B cell (primary cell): ENCODE measurements at places on chromosomes 2 and 18.

GRCh38 chr2:239269173-239269885 lies 131.5 kb downstream of the HDAC4 start:
- no peak for DNase-seq
- peaks cover 55% of the 10 kb centered on the region for H3K4me1 ChIP-seq
- no peaks in the 10 kb centered on the region for H3K27me3 ChIP-seq
- H3K36me3 ChIP-seq: no peaks in the 10 kb centered on the region
- no peak overlapping the region for H3K4me3 ChIP-seq

DNA sequence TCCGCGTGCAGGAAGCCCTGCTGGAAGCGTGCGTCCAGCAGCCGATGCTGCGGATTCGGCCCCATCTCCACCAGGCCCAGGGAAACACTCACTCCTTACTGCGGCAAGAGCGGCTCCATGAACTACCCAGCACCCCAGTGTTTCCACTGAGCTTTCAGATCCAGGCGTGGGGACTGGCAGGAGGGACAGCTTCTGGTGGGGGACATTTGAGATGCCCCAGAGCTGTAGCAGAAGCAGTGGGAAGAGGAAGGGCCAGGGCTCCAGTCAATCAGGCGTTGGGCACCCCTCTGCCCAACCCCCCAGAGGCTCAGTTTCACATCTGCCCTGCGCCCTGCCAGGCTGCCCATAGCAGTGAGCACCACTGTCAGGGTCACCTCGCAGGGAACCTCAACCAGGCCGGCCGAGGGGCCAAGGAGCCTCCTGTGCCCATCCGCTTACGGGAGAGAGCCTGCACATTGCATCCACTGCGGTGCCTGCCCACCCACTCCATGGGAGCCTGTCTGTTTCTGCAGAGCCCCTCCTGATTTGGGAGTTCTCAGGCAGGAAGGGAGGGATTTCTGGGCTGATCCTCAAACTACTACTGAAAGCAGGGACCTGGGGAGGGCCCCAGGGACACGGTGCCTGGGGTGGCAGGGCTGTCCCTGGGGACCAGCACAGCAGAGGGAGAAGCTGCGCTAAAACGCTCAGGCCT lies 4.6 kb downstream of the AGXT start:
- no peak overlapping the region for H3K27ac ChIP-seq
- H3K4me1 ChIP-seq: no peaks in the 10 kb centered on the region
- H3K27me3 ChIP-seq: no peaks in the 10 kb centered on the region
- no peaks in the 10 kb centered on the region for H3K36me3 ChIP-seq

DNA sequence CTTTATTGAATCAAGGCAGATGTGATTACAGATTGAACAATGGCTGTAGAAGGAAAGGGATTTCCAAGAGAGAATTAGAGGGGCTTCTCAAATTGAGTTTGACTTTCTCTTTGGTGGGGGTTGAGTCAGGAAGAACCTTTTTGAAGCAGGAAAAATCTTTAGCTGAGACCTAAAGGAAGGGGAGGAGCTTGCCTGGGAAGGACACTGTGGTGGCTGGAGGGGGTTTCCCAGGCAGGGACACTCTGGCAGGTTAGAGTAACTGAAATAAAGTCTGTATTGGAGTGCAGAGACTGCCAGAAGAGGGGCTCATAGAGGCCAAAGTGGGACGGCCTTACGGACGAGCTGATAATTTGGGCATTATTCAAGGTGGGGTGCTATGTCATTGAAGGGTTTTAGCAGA lies 69.3 kb downstream of the NEDD4L start:
- H3K4me3 ChIP-seq: no peak overlapping the region
- H3K27ac ChIP-seq: no peak overlapping the region
- no peak for DNase-seq
- H3K27me3 ChIP-seq: no peaks in the 10 kb centered on the region
- H3K36me3 ChIP-seq: no peaks in the 10 kb centered on the region

DNA sequence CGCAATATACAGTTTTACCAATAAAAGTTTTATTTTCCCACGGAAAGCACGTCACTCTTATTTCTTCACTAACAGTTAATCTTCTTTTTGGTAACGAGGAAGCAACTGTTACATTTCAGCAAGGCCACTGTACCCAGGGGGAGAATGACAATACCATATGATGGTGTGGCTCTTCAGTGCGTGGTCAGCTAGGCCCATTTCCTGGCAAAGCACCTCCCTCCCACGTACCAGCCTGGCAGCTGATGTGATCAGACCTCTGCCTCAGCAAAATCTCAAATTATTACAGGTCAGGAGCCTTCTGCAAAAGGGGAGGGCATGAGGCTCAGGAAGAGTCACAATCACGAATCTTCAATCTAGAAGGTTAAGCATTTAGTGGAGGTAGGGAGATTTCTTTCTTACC lies 55.4 kb downstream of the KLF7 start:
- no peaks in the 10 kb centered on the region for H3K27me3 ChIP-seq
- H3K4me1 ChIP-seq: peaks cover 16% of the 10 kb centered on the region
- H3K27ac ChIP-seq: no peak overlapping the region
- H3K36me3 ChIP-seq: no peaks in the 10 kb centered on the region

DNA sequence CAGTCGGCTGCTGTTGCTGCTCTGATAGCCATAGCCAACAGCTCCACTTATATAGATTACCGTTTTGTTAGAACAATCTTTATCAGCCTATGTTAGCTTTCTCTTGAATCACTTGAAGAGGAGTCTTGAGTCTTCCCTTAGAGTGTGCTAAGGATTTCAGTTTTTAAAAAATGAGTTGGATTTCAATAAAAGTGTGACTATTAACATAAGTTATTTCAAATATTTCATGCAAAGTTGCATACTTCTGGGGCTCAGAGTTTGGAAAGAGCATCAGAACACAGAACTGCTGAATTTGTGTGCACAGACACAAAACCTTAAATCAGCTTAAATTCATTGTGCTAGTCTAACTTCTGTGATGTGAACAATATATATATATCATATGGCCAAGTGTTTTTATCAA lies 174.7 kb downstream of the MTX2 start:
- no peak overlapping the region for H3K4me3 ChIP-seq
- no peaks in the 10 kb centered on the region for H3K36me3 ChIP-seq
- no peaks in the 10 kb centered on the region for H3K27me3 ChIP-seq
- no peak for DNase-seq
- H3K4me1 ChIP-seq: peaks cover 4% of the 10 kb centered on the region

DNA sequence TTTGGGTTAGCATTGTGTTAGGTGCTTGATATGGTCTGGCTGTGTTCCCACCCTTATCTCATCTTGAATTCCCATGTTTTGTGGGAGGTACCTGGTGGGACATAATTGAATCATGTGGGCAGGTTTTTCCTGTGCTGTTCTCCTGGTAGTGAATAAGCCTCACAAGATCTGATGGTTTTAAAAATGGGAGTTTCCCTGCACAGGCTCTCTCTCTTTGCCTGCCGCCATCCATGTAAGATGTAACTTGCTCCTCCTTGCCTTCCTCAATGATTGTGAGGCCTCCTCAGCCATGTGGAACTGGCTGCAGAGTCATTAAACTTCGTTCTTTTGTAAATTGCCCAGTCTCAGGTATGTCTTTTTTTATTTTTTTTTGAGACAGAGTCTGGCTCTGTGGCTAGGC lies 2.8 kb downstream of the MSH2 start:
- peaks cover 7% of the 10 kb centered on the region for H3K36me3 ChIP-seq
- H3K4me3 ChIP-seq: no peak overlapping the region
- H3K4me1 ChIP-seq: peaks cover 21% of the 10 kb centered on the region
- no peak for DNase-seq
- no peak overlapping the region for H3K27ac ChIP-seq

DNA sequence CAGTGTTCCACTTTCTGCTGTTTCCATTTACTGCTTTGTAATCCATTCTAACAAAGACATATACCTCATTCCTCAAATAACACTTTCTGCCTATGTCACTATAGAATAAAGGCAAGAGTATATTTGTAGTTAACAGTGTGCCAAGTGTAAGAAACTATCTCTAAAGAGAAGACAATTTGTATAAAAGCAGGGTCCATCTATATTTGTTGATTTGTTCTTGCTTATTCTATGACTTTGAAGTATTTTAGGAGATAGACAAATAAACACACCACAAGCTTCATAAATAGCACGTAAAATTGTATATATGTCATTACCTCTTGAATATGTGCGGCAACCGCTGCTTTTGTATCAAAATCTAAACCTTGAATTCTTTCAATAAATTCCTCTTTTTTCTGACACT lies 56.0 kb downstream of the CCDC88A start:
- no peaks in the 10 kb centered on the region for H3K4me1 ChIP-seq
- no peak overlapping the region for H3K27ac ChIP-seq
- DNase-seq: no peak
- H3K36me3 ChIP-seq: no peaks in the 10 kb centered on the region
- H3K4me3 ChIP-seq: no peak overlapping the region

DNA sequence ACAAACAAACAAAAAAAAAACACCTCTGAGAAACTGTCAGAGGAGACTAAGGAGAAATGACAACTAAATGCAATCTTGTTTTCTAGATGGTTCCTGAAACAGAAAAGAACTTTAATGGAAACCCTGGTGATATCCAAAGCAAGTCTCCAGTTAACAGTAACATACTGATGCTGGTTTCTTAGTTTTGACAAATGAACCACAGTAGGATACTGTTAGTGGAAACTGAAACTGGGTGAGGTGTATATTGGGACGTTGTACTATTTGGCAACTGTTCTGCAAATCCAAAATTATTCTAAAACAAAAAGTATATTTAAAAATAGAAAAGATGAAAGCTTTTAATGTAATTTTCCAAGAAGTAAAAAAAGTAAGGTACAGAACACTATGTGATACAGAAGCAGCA lies 11.4 kb downstream of the SESTD1 start:
- no peaks in the 10 kb centered on the region for H3K36me3 ChIP-seq
- H3K4me3 ChIP-seq: no peak overlapping the region
- peak overlapping the region; percentile 62 for H3K27ac ChIP-seq
- no peaks in the 10 kb centered on the region for H3K27me3 ChIP-seq
- peaks cover 67% of the 10 kb centered on the region for H3K4me1 ChIP-seq
- DNase-seq: peak; percentile 33

DNA sequence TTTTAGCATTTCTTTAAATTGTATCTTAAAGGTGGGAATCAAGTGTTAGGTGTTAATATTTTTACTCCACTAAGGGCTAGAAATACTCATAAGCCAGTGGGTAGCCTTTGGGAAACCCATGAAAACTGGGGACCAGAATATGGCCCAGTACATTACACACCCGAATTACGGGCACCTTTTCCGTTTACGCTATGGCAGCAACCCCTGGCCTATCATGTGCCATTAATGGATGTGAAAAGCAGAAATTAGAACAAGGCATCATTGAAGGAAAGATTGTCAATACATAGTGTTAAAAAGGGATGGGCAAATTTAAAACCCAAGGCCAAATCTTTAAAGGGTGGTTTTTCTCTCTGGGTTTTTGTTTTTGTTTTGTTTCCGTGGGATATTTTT lies 781 bp downstream of the FARP2 start:
- peak overlapping the region; percentile 82 for H3K27ac ChIP-seq
- peaks cover 33% of the 10 kb centered on the region for H3K4me1 ChIP-seq
- H3K36me3 ChIP-seq: peaks cover 11% of the 10 kb centered on the region

DNA sequence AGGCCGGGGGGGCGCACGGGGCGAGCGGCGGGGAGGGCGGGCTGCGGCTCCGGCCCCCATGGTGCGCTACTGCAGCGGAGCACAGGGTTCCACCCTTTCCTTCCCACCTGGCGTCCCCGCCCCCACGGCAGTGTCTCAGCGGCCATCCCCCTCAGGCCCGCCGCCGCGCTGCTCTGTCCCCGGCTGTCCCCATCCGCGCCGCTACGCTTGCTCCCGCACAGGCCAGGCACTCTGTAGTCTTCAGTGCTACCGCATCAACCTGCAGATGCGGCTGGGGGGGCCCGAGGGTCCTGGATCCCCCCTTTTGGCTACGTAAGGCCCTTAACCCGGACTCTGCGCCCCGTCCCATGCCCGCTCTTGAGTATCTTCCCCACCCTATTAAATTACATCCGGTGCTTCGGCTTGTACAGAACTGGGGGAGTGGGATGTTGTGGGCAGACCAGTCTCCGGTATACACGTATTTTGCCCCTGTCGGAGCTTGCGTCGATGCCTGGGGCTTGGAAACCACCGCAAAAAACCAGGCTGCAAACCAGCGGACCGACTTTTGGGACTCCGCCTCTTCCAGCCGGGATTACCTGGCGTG lies 598 bp upstream of the WBP1 start:
- H3K27ac ChIP-seq: peak overlapping the region; percentile 100
- H3K27me3 ChIP-seq: no peaks in the 10 kb centered on the region

DNA sequence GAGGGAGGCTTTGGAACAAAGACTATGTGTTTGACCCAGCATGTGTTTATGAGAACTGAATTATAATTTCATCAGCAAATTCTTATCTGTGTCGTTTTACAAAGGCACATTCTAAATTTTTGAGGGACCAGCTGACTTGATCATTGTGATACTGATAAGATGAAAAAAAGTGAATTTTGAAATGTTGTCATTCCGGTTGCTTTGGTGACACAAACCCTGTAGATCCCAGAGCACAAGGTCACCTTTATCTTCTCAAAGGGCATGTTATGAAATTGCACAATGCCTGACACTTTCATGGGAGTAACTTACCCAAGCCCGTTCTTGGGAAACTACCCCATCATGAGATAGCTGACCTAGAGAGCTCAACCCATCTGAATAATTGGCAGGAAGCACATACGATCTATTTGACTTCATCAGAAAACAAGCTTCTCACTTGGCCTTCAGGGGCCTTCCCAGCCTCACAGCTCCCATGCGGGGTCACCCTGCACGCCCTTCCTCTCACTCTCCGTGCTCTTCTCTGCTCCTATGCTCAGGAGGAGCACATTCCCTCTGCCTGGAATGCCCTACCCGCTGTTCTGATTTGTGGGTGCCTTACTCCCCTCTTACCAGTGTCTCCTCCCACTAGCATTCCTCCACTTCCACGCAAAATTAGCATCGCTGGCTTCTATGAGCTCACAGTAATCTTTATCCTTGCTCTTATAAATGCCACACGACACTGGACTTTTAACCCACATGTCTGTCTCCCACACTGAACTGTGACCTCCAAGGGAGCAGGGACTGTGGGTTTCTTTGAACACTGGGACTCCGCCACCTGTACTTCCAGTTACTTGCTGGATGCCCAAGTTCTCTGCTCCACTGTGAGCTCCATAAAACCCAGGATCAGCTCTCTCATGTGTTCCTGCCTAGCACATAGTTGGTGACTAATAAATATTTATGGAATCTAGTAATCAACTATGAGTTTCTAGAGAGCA lies 555.8 kb upstream of the ID2 start:
- no peak for DNase-seq
- no peak overlapping the region for H3K27ac ChIP-seq
- H3K27me3 ChIP-seq: no peaks in the 10 kb centered on the region
- H3K4me1 ChIP-seq: no peaks in the 10 kb centered on the region

DNA sequence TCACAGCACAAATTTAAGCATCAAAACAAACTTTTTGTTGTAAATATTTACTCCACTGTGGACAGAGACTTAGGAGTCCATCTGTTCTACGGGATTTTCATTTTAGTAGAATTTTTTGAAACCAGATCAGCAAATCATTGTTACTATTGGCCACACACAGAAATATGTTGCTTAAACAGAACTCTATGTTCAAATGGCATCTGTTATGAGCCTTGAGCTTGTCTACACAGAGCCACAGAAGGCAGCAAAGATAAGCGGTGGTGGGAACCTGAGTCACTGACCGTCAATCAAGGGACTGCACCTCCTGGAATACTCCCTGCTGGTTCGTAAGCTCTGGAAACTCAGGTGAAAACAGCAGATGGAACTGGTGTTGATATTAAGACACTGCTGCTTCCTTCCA lies 156.8 kb downstream of the TMEM200C start:
- no peak overlapping the region for H3K27ac ChIP-seq
- H3K4me1 ChIP-seq: no peaks in the 10 kb centered on the region
- H3K36me3 ChIP-seq: no peaks in the 10 kb centered on the region
- no peak overlapping the region for H3K4me3 ChIP-seq
- no peak for DNase-seq
- no peaks in the 10 kb centered on the region for H3K27me3 ChIP-seq

- no peaks in the 10 kb centered on the region for H3K36me3 ChIP-seq
- H3K27ac ChIP-seq: no peak overlapping the region
- H3K4me3 ChIP-seq: no peak overlapping the region
- DNase-seq: no peak
Measured at GRCh38 chr2:148998165-148998830, 40.2 kb upstream of the LYPD6B start.
